ENCODE measurements at places on chromosomes 16 and 17.
A peak's percentile ranks its signal among the peaks of the same experiment; 100 is the strongest.

DNA sequence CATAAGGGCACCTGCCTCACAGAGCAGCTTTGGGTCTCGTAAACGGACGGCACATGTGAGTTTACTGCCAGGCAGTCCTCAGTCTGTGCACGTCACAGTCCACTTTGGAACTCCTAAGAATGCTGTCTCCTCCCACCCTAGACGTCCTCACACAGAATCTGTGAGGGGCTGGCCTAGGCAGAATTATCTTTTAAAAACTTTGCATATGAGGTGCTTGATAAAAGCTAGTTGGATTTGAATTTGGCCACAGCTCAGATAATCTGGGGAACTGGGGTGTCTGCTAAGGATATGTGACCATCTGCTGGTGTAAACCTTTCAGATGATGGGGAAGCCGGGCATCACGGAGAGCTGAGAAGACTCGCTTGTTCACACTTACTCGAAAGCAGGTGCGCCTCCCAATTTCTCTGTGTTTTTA, 64.4 kb downstream of the METRNL start:
- DNase-seq, result no peak

- no peak for DNase-seq
Observed at GRCh38 chr16:11744075-11744470, 1.4 kb upstream of the TXNDC11 start.

DNA sequence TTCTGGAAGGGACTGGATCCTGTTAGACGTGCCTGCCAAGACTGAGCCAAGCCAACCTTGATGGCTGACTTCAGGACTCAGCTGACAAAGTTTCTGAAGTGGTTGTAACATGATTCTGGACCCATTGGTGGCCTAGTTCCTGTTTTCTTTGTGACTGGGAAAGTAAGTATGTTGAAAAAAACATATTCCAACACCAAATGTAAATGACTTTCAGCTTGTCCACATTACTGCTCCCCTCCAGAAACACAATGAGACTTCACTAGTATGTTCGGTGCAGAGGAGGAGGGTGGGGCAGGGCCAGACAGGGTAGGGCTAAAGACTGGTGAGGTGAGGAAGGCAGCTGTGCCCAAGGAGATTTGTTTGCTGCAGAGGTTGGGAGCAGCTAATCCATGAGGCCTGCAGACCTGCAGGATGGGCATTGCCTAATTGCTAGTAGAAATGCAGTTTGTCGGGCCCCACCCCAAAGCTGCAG, 26.4 kb downstream of the NMT1 start:
- no peak for DNase-seq

DNA sequence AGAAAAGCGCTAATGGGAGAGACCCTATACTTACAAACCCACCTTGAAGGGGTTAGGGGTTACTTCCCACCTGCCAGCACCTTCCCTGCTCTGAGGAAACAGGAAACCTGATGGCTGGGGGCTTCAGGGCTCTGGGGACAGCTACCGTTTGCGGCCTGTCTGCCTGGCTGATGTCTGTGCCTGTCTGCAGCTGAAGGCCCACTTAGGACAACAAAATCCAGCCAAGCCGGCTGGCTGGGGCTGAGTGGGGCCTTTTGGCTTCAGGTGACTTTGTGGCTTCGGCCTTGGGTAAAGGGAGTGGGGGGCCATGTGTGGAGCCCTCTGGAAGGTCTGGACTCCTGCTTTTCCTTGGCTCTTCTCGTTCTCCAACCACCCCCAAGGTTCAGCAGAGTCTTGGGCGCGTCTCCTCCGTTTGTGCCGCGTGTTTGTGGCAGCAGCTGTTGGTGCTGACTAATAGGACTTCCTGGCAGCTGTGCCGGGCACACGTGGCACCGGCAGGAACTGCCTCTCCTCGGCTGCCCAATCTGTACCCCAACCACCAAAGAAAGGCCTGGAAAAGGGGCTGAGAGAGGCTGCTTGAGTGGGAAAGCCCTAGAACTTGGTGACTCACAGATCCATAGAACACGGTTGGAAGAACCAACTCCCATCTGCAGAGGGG, 186.7 kb downstream of the MSI2 start:
- peak; percentile 42 for DNase-seq

DNA sequence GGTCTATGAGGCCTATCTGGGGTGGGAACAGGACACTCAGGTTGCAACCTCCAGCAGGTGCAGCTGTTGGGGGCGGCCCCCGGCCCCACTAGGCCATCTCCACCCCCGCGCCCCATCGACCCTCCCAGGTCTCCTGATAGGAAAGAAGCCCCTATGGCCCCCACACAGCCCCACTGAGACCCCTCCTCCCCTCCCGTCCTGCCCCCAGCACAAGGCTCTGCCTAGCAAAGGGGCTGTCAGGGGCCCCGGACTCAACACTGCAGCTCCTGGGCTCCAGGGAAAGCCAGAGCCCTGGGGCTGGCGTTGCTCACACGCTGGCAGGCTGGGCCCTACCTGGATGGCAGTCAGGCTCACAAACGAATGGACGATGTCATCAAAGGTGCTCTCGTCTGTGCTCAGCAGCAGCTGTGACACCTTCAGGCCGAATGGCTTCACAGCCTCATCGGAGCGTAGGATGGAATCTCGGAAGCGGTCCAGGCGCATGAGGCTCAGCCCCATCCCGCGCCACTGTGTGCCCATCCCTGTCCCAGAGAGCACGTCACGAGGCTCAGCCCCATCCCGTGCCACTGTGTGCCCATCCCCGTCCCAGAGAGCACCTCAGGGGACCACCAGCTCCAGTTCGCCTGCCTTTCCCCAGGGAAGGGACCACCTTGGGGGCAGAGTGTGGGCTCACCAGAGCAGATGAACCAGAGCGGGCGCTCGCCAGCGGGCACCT, 7.3 kb downstream of the FASN start:
- DNase-seq, result no peak

DNA sequence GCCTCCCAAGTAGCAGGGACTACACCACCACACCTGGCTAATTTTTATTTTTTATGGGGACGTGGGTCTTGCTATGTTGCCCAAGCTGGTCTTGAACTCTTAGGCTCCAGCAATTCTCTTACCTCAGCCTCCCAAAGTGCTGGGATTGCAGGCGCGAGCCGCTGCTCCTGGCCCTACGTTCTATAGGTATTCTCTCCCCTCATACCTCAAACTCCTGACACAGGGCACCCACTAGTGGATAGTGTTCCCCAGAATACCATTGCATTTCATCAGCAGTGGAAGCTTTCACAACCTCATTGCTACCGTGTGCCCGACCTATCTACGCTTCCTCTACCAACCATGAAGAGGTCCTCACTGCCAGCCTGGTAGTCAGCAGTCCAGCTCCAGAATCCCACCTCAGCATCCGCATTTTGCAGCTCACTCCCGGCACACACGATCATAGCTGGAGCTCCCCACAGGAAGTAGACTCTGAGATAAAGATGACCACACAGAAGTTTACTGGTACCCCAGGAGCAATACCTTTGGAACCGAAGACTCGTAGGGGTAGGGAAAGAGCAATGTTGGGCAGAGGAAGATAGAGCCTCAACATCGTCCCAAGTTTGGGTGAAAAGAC, 9.3 kb downstream of the CTRB2 start:
- no peak for DNase-seq
